ENCODE measurements at places on chromosomes 4 and X.
A peak's percentile ranks its signal among the peaks of the same experiment; 100 is the strongest.

DNA sequence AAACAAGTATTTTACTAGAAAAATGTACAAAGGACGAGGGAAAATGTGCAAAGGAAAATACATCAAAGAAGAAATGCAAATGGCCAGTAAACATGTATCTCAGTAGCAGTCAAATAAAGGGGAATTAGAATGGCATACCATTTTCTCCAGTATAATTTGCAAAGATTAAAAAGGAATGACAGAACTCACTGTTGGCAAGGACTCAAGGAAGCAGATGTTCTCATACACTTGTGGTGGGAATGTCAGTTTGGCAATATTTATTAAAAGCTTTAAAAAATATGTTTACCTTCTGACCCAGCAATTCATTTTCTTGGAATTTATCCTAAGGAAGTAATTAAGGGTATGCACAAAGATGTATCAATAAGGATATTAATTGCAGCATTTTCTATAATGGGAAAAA, 7.6 kb downstream of the CLCN5 start:
- peak; percentile 21 for DNase-seq

- no peak for DNase-seq
Observed at GRCh38 chr4:14807856-14808255, 194.4 kb upstream of the CPEB2 start.

- no peak for DNase-seq
Observed at GRCh38 chr4:70449220-70449619, 22.8 kb upstream of the MUC7 start.

- DNase-seq, result no peak
Observed at GRCh38 chrX:97564496-97564895, 680.8 kb downstream of the RPA4 start.

- no peak for DNase-seq
Observed at GRCh38 chr4:109708990-109709389, 5.7 kb upstream of the CASP6 start.

- no peak for DNase-seq
Observed at GRCh38 chr4:109959195-109959594, 46.5 kb downstream of the EGF start.

DNA sequence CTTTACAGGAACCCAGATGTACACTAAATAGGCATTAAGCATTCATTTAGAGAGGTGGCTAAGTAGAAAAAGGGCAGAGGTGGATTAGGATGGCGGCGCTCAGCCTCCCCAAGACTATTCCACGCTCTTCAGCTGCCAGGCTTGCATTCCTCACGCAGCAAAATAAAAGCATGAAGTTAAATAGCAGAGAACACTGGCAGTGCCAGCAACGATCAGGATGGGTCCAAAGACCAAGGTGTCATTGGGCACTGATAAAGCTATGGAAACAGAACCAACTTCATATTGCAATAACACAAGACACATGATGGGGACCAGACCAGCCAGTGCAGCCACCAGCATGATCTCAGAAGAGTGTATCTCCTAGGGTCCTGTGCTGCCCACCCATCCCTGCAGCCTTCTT, 42.0 kb downstream of the TMEM156 start:
- no peak for DNase-seq
